ENCODE measurements at places on chromosomes 5 and 9.

- DNase-seq = no peak
Measured at GRCh38 chr9:116191576-116192415, 38.2 kb downstream of the PAPPA start.

GRCh38 chr9:77016526-77017504 lies 2.6 kb upstream of the FOXB2 start:
- no peak for DNase-seq

- no peak for DNase-seq
Measured at GRCh38 chr9:37445832-37446231, 19.4 kb downstream of the ZBTB5 start.

GRCh38 chr5:101024299-101024698 lies 121.2 kb upstream of the ST8SIA4 start:
- no peak for DNase-seq

DNA sequence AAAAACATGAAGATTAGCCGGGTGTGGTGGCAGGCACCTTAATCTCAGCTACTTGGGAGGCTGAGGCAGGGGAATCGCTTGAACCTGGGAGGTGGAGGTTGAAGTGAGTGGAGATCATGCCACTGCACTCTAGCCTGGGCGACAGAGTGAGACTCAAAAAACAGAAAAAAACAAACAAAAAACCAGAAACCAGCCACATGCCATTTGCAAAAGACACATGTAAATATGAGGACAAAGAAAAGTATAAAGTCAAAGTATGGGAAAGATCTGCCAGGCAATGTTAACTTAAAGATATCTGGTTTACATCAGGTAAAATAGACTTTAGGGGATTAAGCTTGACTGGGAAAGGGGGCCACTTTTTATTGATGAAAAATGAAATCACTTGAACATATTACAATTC lies 90.7 kb downstream of the FNBP1 start:
- DNase-seq = no peak

- no peak for DNase-seq
Measured at GRCh38 chr9:98171176-98171925, 21.1 kb downstream of the CORO2A start.

- no peak for DNase-seq
Measured at GRCh38 chr9:115930472-115930871, 223.1 kb upstream of the PAPPA start.

Data from suppressor macrophage (primary cell).